ENCODE measurements at places on chromosomes 6 and 20. TPM values are rescaled to one million over a fixed set of nuclear protein-coding genes. Genes with fewer than 3 reads are reported as not detected.
A peak's percentile ranks its signal among the peaks of the same experiment; 100 is the strongest.

- no peak for DNase-seq
Measured at GRCh38 chr20:2507875-2508630, 662 bp downstream of the ZNF343 start.

DNA sequence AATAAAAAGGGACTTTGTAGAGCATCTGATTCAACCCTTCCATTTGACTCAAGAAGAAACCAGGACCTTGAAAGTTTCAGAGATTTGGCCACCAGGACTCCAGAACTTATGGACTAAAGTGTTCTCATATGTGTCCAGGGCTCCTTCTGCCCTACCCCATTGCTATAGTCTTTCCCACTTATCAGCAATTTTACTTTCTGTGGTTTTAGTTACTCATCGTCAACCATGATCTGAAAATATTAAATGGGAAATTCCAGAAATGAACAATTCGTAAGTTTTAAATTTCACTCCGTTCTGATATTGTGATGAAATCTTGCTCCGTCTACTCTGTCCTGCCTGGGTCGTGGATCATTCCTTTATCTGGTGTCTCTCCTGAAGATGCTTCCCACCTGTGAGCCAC, 259.8 kb downstream of the PHACTR1 start:
- DNase-seq, result no peak

- DNase-seq, result peak; percentile 53
Measured at GRCh38 chr6:81751388-81752083, 945 bp downstream of the TENT5A start.

DNA sequence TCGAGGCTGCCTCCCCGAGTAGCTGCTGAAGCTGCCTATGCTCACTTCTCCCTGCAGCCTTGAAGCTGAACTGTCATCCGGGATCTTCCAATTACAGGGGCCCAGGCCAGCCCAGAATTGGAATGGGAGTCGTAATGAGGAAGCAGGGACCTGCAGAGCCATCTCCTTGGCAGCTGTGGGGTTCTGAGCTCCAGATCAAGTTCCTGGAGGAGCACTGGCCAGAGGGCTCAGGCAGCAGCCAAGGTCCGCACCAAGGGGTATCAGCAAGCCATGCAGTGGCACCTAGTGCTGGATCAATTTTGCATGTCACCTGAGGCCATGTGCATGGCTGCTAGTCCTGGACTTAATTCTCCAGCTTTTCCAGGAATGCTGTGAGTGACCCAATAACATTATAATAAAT, 163.2 kb upstream of the TSHZ2 start:
- no peak for DNase-seq

GRIK2 gene
- 1.2 TPM for total RNA-seq

- no peak for DNase-seq
Measured at GRCh38 chr20:38001981-38002380, 31.3 kb downstream of the TTI1 start.

- DNase-seq, result no peak
Measured at GRCh38 chr6:132746048-132746447, 11.7 kb downstream of the VNN2 start.

TREM1 gene
- total RNA-seq, result 110 TPM

GRCh38 chr20:11035211-11035610, 361.4 kb upstream of the JAG1 start:
- DNase-seq, result no peak

DSP gene
- total RNA-seq, result 73.2 TPM

NT5E gene
- 13.9 TPM for total RNA-seq

DNA sequence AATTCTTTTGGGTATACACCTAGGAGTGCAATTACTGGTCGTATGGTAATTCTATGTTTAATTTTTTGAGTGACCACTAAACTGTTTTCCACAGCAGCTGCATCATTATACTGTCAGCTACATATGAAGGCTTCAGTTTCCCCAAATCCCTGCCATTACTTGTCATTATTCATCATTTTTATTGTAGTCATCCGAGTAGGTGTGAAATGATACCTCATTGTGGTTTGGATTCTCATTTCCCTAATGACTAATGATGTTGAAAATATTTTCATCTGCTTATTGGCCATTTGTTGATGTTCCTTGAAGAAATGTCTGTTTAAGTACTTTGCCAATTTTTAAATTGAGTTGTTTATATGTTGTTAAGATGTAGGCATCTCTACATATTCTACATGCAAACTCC, 633.6 kb upstream of the IMPG1 start:
- DNase-seq, result no peak
